PC-3 (cell line): ENCODE measurements at places on chromosomes 11 and 22.

DNA sequence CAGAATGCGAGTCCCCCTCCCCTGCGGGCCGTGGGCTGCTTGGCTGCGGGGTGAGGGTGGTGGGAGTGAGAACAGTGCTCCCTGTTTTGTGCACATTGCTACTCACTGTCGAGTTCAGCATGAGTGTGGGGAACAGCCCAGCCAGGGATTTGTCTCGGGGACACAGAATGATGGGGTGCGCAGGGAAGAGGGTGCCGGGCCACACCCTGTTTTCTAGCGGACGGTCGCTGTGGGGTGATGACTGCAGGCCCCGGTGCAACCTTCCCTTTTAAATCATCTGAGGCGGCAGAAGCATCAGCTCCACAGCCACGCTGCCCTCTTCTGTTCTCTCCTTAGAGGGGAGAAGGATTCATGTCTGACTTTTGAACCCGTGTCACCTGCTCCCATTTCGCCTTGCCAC, 1051.2 kb downstream of the TBC1D22A start:
- DNase-seq: no peak

DNA sequence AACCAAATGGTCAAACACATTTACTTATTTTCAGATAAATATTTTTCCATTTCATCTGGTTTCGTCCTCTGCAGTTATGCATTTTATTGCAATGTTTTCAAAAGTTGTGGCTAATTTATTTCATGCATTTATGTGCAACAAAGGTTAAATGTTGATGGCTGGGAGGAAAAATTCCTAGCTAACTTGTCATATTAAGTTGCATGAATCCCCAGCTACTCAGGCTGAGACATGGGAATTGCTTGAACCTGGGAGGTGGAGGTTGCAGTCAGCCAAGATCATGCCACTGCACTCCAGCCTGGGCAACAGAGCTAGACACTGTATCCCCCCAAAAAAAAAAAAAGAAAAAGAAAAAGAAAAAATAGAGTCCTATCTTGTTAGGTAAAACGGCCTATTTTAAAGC, 1862.4 kb upstream of the RAG2 start:
- DNase-seq: peak; percentile 80

DNA sequence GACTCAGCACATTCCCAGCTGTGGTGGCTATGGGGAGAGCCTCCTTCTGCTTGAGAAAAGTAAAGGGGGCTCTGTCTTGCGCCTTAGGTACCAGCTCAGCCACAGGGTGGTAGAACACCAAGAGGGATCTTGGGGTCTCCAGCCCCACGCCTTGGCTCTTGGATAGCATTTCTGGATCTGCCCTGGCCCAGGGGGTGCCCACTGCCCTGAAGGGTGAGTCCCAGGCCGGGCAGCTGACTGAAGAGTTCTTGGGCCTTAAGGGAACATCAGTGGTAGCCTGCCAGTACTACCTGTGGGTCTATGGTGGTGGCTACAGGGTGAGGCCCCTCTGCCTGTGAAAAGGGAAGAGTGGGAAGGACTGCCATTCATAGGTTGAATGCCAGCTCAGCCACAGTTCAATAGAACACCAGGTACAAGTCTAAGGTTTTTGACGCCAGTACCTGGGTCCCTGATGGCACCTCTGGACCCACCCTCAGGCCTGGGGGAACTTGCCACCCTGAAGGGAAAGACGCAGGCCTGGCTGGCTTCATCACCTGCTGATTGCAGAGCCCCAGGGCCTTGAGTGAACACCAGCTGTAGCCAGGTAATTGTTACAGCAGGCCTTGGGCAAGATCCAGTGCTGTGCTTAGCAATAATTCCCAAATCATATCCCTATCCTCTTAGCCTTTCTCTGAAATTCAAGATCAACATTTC, 3.9 kb downstream of the CWF19L2 start:
- no peak for DNase-seq

DNA sequence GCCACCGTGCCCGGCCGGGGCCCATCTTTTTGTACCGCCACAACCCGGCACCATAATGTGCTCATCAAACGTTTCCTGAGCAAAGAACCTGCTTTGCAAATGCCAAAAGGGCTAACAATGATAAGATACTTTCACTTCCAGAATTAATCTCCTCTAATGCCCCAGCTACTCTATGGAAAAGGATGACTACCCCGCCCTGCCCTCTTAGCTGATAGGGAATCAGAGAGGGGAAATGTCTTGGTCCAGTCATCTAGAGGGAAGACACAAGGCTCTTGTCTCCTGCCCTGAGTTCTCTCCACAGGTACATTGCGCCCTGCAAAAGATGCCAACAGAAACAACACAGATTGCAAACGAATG, 586 bp downstream of the TTLL1 start:
- DNase-seq: no peak

DNA sequence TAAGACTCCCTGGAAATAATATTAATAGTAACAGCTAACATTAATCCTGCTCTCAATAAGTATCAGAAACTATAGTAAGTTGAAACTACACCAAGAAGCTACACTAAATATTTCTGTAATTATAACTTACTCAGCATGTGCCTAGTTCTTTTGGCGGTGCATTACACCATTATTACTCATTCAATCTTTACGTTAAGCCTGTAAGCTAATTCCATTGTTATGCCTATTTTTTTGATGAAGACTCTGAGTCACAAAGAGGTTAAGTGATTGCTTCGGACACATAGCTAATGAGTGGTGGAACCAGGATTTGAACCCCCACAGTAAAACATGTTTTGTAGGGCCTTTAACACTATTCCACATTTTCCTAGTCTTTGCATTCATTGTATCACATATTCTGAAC, 111.6 kb downstream of the RASSF10 start:
- peak; percentile 78 for DNase-seq

DNA sequence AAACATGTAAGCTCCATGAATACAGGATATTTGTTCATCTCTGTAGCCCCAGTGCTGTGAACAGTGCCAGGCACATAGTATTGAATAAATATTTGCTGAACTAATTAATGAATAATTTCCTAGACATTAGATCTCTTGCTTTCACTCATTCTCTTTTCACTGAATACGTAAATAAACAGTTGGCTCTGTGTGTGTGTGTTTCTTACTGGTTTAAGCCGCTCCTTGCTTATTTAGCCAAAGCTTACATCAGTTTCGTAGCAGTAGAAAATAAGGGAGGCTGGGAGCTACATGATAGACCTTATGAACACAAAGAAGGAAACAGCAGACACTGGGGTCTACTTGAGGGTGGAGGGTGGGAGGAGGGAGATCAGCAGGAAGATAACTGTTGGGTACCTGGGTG, 17.2 kb downstream of the KREMEN1 start:
- no peak for DNase-seq

GRCh38 chr11:48261600-48261999, 2.1 kb upstream of the OR4X1 start:
- no peak for DNase-seq

- peak; percentile 71 for DNase-seq
Observed at GRCh38 chr11:103055221-103055890, 36.6 kb downstream of the DCUN1D5 start.

GRCh38 chr22:26169315-26170111, at the start of gene SEZ6L:
Gene SEZ6L, plus strand, starts transcription at chr22:26169462. Its CDS starts 208 bp downstream, at chr22:26169670.
- no peak for DNase-seq

- no peak for DNase-seq
Observed at GRCh38 chr11:112836256-112836602, 125.0 kb upstream of the NCAM1 start.

DNA sequence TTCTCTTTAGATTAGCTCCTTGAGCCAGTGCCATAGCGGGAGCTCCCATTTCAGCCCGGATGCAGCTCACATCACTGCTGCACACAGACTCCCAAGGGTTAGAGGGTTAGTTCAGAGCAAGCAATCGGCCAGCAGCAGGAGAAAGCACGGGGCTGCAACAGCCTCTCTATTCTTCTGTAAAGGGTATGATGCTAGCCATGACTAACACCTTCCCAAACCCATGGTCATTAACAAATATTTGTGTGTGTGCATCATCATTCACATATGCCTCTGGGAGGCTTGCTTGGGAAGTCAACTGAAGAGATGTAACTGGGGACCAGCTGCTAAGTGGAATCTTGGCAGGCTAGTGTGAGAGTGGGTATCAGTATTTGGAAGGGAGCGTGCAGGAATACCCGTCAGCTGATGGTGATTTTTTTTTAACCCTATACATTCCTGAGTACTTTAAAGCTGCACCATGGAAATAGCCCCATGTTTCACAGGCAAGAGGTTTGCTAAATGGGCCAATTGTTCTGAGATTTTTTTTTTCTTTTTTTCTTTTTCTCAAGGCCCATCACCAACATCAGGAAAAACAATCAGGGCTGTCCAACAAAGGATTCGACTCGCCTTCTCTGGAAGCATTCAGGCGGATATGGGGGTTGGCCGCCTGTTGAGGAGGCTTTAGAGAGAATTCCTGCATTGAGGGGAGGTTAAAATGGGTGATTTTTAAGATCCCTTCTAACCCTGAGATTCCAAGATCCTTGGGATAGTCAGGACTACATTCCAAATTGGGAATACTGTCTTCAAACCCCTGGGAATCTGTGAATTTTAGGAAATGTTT, 33.2 kb upstream of the CCDC89 start:
- peak; percentile 99 for DNase-seq

DNA sequence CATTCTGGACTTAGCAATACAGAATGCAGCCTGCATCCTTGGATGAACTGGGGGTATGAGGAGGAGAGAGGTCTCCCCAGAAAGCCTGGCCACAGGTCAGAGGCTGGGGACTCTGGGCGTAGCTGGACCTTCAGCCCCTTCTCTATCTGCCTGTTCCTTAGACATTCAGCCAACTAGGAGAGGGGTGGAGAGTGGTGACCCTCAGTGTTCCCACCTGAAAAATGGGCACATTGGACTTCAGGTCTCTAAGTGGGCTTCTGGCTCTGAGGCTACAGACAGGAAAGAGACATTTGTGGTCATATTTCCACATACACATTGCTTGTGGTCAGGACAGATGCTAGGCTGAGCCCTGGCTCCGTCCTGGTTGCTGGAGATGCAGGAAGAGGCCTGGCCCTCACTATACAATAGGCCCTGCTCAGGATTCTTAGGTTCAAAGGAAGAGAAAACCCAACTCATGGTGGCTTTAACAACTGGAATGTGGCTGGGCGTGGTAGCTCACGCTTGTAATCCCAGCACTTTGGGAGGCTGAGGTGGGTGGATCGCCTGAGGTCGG, 30.1 kb upstream of the CBX7 start:
- DNase-seq: no peak

GRCh38 chr11:43358279-43358800, 380 bp upstream of the TTC17 start:
- DNase-seq: no peak

- DNase-seq: no peak
Observed at GRCh38 chr11:20351136-20351535, 12.4 kb upstream of the HTATIP2 start.

DNA sequence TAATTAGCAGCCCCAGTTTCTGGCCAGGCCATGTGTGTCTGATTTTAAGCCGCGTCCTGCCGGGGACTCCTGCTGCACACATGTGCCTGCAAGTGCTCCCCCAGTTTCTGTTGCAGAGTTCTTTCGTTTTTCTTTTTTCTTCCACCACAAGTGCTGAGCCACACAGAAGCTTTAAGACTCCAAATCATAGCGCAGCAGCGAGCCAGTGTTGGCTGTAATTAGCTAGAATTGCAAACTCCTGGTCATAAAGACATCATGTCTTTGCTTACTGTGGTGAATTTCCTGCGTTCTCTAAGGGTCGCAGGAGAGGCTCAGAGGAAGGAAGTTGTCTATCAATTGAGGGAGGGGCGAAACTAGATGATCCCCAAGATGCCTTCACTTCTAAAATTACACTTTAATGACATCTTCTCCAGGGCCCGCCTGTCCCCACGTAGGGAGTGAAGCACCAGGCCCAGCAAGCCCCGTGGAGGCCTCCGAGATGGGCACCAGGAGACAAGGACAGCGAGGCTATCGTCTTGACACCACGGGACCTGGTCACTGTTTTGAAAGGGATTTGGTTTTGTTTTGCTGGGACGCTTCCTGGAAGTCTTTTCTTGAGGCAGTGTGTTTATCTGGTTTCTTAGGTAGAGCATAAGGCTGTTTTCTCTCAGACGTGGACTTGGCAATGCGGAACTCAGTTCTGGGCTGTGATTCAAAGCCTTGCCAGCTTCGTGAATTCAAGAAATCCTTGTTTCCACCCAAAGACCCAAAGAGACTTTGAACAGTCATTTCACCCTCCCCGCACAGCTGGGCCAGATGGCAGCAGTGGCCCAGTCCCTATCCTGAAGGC, 71.8 kb downstream of the UBASH3B start:
- DNase-seq: no peak

GRCh38 chr11:13745165-13745564, 76.7 kb downstream of the FAR1 start:
- no peak for DNase-seq

DNA sequence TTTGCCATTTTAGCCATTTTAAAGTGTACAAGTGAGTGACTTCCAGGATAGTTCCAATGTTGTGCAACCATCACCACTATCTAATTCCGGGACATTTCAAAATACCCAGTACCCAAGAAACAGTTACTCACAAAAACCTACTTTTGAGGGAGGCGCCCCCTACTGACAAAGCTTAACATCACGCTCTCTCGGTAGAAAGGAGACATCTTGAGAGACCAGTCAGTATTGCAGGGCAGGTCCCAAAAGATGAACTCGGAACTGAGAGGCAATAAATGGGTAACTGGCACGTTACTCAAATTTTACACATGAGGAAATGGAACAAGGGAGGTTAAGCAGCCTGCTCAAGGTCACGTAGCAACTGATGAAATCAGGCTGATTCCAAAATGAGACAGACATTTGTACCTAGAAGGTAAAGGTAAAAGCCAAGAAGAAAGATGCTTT, 50.0 kb upstream of the POU2AF1 start:
- DNase-seq: peak; percentile 66

DNA sequence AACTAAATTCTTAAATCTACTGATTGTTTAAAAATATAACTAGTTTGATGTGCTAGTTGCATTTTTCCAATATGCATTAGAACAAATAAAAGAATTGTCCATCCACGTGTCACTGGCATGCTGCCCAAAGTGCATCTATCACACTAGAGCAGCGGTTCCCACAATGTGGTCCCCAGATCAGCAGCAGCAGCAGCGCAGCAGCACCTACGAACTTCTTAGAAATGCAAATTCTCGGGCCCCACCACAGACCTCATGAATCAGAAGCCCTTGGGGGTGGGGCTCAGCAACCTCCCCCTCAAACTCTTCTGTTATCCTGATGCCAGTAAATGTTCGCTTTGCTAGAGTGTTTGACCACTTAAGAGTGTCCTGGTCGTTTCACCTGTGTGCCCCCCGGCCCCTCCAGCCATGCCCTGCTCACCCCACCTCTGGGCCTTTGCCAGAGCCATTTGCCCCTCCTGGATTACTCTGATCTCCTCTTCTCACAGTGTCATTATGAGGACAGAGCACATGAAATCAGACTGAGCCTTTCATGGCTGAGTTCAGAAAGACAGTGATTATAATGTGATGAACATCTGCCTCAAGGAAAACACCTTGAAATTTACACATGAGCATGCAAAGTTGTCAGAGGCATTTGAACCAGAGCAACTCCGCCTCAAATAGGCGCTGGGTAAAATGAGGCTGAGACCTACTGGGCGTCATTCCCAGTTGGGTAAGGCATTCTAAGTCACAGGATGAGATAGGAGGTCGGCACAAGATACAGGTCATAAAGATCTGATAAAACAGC, 12.6 kb upstream of the VSIG10L2 start:
- no peak for DNase-seq

GRCh38 chr22:49417326-49417725, 410.3 kb downstream of the BRD1 start:
- no peak for DNase-seq
